Osteocyte (in vitro differentiated cells): ENCODE measurements at places on chromosomes 2 and 18.
A peak's percentile ranks its signal among the peaks of the same experiment; 100 is the strongest.

GRCh38 chr2:179619947-179620467 is 241.4 kb downstream of the ZNF385B start:
- H3K36me3 ChIP-seq = no peaks in the 10 kb centered on the region
- no peak for DNase-seq
- no peaks in the 10 kb centered on the region for H3K27me3 ChIP-seq
- H3K4me1 ChIP-seq = no peaks in the 10 kb centered on the region

DNA sequence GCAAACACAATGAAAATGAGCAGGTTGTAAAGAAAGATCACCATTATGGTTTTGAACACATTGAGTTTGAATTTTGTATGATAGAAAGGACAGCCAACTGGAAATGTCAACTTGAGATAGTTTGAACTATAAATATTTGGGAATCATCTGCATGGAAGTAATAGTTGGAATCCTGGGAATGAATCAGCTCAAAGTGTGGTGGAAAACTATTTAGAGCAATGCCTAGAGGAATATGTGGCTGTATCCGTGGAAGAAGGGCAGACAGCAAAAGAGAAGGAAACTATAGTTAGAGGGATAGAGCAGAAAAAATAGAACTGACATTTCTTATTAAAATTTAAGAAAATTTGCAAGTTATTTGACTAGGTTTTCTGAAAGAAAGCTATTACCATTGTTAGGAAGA is 112.5 kb upstream of the OTX1 start:
- H3K27ac ChIP-seq = peak overlapping the region; percentile 68
- H3K4me1 ChIP-seq = peaks cover 38% of the 10 kb centered on the region
- no peak for DNase-seq
- no peak overlapping the region for H3K4me3 ChIP-seq
- no peaks in the 10 kb centered on the region for H3K36me3 ChIP-seq

GRCh38 chr2:164735309-164735919 is 106.2 kb downstream of the COBLL1 start:
- no peaks in the 10 kb centered on the region for H3K36me3 ChIP-seq
- no peak for DNase-seq
- no peak overlapping the region for H3K27ac ChIP-seq

GRCh38 chr2:231590614-231591013 is 2.0 kb upstream of the TEX44 start:
- no peaks in the 10 kb centered on the region for H3K27me3 ChIP-seq
- no peaks in the 10 kb centered on the region for H3K36me3 ChIP-seq

GRCh38 chr2:173544641-173545363 is 190.1 kb downstream of the CDCA7 start:
- H3K4me1 ChIP-seq = peaks cover 2% of the 10 kb centered on the region
- no peaks in the 10 kb centered on the region for H3K27me3 ChIP-seq
- H3K4me3 ChIP-seq = no peak overlapping the region
- no peak for DNase-seq
- H3K27ac ChIP-seq = no peak overlapping the region

DNA sequence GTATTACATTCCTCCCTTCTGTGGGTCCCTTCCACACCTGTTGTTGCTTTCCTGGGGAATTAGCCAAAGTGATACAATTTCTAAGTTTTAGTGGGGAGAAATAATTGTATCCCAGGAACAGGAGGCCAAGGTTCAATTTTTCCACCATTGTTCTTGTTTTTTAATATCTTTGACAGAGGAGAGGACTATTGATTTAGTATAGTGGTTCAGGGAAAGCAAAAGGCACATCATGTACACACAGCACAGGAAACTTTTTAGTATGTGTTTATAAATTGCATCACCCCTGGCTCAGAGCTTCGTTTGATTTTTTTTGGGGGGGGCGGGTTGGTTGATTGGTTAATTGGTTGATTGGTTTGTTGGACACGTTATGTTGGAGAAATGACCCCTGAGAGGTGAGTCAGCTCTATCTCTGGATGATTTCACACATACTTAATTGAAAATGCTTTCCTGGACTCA is 431.6 kb downstream of the PID1 start:
- no peak for DNase-seq
- H3K4me3 ChIP-seq = no peak overlapping the region
- H3K4me1 ChIP-seq = no peaks in the 10 kb centered on the region
- no peak overlapping the region for H3K27ac ChIP-seq

DNA sequence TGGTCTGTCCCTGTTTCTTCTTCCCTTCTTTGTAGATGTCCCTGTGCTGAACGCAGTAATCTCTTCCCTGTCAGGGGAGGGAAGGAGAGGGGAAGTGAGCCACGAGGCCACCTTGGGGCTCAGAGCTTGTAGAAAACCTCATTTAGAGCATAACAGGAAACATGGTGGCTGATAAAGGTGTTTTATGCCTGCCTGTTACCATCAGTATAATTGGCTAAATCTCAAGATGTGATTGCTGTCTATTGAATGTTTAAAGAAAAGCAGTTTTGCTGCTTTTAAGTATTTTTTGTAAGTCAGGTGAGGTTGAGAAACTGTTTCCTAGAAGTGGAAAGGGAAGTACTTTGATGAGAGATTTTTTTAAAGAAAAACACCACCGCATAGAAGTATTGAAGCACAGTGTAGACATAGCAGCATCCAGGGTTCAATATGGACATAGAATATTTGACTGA is 59.7 kb upstream of the PDK1 start:
- no peak overlapping the region for H3K4me3 ChIP-seq
- no peaks in the 10 kb centered on the region for H3K4me1 ChIP-seq
- DNase-seq = no peak
- H3K27ac ChIP-seq = no peak overlapping the region
- no peaks in the 10 kb centered on the region for H3K27me3 ChIP-seq

DNA sequence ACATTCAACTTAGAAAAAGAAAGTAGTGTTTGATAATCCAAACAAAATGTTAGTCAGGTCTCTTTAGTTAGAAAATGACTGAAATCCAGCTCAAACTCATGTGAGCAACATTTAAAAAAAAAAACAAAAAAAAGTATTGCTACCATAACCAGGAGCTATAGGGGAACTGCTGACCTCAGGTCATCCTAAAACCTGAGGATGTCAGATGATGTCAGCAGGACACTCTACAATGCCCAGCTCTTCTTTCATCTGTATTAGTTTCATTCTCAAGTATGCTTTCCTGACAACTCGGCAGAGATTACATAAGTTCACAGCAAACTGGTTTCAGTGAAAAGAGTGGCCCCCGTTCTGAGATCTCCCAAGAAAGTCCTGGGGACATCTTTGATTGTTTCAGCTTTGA is 4.2 kb upstream of the ESCO1 start:
- H3K27ac ChIP-seq = no peak overlapping the region
- no peak for DNase-seq
- peaks cover 5% of the 10 kb centered on the region for H3K4me1 ChIP-seq
- no peak overlapping the region for H3K4me3 ChIP-seq

DNA sequence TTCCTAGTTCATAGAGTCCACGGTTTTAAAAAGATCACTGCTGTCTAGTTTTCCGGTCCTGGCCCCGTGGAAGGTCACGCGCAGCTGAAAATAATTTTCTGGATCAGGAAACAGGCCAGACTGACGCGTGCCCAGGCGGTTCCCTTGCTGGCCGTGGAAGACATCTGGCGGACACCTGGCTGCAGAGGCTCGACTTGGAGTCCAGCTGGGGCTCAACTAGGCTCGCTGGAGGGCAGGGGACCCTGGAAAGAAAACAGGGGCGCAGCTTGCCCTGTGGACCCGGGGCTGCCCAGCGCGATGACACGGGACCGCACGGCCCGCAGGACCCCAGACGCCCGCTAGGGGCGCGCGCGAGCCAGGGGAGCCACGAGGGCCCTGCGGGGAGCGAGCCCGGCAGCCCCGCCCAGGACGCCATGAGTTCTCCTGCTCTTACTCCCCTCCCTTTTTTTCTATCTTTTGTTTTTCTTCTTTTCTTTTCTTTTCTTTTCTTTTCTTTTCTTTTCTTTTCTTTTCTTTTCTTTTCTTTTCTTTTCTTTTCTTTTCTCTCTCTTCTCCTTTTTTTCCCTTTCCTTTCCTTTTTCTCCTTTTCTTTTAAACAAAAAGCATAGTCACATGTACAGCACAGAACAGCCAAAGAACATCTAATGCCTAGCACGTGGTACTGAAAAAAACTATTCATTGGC is 43.2 kb upstream of the UBE2F start:
- peak overlapping the region; percentile 57 for H3K27ac ChIP-seq
- H3K27me3 ChIP-seq = no peaks in the 10 kb centered on the region
- peaks cover 28% of the 10 kb centered on the region for H3K4me1 ChIP-seq
- peak overlapping the region; percentile 32 for H3K4me3 ChIP-seq
- H3K36me3 ChIP-seq = no peaks in the 10 kb centered on the region

DNA sequence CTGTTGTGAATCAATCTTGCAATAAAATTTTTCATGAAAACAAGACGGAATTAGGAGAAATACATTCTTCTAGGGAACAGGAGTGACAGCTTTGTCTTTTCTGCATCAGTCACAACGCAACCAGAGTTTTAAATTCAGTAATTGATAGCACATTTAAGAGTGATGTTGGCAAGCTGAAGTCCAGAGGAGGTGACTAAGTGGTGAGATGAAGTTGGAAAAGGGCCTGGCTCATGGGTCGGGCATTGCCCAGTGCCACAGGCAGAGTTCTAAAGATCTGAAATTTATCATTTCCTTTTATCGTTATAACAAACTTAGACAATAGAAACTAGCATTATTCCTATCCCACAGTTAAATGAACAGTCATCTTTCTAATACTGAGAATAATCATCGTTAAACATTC is 764.6 kb upstream of the ZEB2 start:
- H3K4me3 ChIP-seq = no peak overlapping the region
- no peaks in the 10 kb centered on the region for H3K27me3 ChIP-seq
- no peak for DNase-seq
- peaks cover 12% of the 10 kb centered on the region for H3K4me1 ChIP-seq

- H3K36me3 ChIP-seq = peaks cover 2% of the 10 kb centered on the region
- H3K27ac ChIP-seq = peak overlapping the region; percentile 90
- peak overlapping the region; percentile 24 for H3K4me3 ChIP-seq
- no peak for DNase-seq
Observed at GRCh38 chr2:119230219-119231185, 6.9 kb downstream of the STEAP3 start.

DNA sequence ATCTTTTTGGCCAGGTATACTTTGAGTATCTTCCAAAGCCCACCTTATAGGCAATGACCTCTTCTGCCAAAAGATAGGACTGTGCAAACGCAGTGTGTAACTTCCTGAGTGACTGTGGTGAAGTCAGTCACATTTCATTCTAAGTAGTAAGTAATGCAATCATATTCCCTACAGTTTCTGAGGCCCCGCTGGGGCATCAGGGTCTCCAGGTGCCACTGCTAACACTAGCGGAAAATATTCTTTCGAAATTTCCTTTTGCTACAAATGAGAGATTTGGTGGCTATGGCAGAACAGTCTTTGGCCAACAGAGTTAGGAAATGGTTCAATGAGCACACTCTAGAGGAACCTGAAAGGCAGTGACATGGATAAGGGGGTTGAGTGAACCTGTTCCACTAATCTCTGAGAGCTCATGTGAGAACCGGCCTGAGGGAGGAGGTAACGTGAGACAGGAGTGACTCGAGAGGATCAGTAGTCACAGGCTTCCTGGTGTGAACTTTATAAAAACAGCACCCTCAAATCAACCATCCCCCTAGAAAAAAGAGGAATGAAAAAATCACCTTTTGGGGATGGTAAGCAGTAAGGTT is 102.6 kb upstream of the LPIN2 start:
- no peaks in the 10 kb centered on the region for H3K27me3 ChIP-seq
- DNase-seq = no peak
- H3K4me3 ChIP-seq = no peak overlapping the region
- H3K36me3 ChIP-seq = no peaks in the 10 kb centered on the region
- H3K4me1 ChIP-seq = peaks cover 6% of the 10 kb centered on the region

GRCh38 chr2:47708801-47709499 is 74.0 kb upstream of the MSH6 start:
- H3K36me3 ChIP-seq = no peaks in the 10 kb centered on the region
- H3K4me1 ChIP-seq = no peaks in the 10 kb centered on the region
- no peak overlapping the region for H3K27ac ChIP-seq
- DNase-seq = no peak

GRCh38 chr2:233839447-233839820 is 14.9 kb downstream of the HJURP start:
- no peaks in the 10 kb centered on the region for H3K27me3 ChIP-seq
- peaks cover 19% of the 10 kb centered on the region for H3K4me1 ChIP-seq
- no peak overlapping the region for H3K27ac ChIP-seq
- DNase-seq = peak; percentile 83
- H3K4me3 ChIP-seq = no peak overlapping the region
- H3K36me3 ChIP-seq = peaks cover 14% of the 10 kb centered on the region

DNA sequence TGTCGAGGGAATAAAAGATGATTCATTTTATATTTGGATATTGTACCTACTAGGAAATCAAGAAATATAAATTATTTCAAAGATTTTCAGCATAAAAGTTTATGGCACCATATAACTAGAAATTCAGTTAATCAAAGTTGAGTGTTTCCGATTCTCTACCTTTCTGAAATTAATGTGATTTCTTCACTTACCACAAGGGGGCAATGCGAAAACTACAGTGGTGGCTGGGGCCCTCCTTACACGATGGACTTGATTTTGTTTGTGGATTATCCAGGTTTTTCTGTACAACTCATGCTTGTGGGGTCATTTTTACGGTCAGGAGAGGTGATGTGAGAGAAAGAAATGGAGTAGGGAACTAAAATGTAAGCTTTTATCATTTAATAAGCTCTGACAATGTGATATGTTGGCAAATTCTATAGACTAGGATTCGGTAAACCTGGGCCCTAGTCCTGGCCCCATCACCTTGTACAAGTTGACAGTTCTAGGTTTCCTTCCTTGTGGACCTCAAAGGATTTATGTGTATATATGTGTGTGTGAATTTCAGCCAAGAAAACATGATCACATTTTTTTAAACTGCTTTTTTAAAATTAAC is 47.6 kb downstream of the G6PC2 start:
- H3K27me3 ChIP-seq = peaks cover 42% of the 10 kb centered on the region
- H3K4me1 ChIP-seq = no peaks in the 10 kb centered on the region
- H3K27ac ChIP-seq = no peak overlapping the region
- DNase-seq = no peak
- H3K4me3 ChIP-seq = no peak overlapping the region
- no peaks in the 10 kb centered on the region for H3K36me3 ChIP-seq

DNA sequence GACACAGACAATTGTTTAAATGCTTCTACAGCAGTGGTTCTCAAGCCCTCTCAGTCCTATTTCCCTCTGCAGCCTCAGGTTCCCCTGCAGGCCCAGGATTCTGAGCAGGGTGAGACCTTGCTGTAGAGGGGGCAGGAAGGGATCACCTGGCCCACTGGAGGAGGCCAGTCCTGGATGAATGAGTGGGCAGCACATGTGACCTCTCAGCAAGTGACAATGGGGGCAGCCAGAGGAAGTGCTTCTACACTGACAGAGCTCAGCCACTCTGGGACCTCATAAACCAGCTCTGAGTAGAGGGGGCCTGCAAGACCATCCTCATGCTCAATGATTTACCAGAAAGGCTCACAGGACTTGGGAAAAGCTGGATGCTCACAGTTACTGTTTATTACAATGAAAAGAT is 63.2 kb downstream of the ASB1 start:
- H3K36me3 ChIP-seq = no peaks in the 10 kb centered on the region
- H3K4me1 ChIP-seq = no peaks in the 10 kb centered on the region
- peaks cover 6% of the 10 kb centered on the region for H3K27me3 ChIP-seq
- no peak overlapping the region for H3K4me3 ChIP-seq
- peak; percentile 59 for DNase-seq
- H3K27ac ChIP-seq = no peak overlapping the region
